ENCODE measurements at places on chromosomes 4 and X.

GRCh38 chrX:1537031-1537715 lies at the start of gene P2RY8:
TSS of gene P2RY8 (minus strand) at chrX:1537185. CDS start at chrX:1466558, 70,627 bp downstream.
- DNase-seq: peak; percentile 11

DNA sequence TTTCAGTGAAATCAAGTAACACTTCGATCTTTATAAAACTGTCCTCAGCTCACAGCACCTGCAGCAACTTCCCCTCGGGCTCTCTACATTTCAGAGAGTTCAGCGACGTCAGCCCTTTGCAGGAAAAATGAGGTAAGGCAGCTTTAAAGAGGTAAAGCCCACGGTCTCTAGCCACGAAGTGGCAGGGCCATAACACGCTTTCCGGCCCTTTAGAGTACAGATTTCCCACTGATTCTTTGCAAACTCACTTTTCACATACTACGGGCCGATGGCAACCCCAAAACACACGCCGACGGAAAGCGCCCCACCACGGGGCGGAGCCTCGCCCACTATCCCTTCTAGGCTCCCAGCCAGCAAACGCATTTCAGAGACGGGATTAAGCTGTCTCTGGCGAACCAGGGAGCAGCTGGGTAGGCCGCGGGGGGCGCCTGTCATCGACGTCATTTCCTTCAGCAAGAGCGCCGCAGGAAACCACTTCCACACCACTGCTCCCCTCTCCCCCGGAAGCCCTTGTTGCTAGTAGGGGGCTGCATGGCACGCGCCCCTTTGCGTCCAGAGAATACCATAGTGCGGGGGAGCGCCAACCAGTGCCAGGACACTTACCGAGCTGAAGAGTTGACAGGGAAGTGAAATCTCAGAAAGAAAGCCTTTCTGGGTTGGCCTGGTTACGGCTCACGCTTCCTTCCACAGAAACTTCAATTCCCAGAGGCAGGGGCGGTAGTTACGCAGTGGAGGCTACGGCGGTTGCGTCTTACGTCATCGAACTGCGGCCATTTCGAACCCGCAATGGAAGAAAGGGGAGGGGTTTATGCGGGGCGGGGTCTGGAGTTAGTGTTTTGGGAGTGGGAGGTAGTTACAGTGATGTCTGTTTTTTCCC lies at the start of gene TRMT10A:
Gene TRMT10A (minus strand): TSS at position 730 of the 877 bp plus-strand sequence. CDS start 4,701 bp downstream, outside the sequence.
- DNase-seq: peak; percentile 90

GRCh38 chrX:118347131-118347530 lies 1.2 kb downstream of the WDR44 start:
- DNase-seq: no peak

DNA sequence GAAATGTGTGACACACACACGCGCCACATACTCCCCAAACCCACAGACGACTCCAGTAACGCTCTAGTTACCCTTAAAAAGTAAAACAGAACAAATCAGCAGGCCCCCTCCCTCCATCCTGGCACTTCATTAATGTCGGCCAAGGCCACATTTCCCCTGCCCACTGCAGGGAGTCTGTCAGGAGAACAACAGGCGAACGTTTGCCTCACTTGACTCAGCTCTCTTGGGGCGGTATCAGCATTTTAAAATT lies 671 bp upstream of the FHIP1A start:
- DNase-seq: no peak

Data from NCI-H146 (cell line).